Tibial nerve (tissue), 4 donors: ENCODE measurements at places on chromosomes 4 and X. TPM values are rescaled to one million over a fixed set of nuclear protein-coding genes. Genes with fewer than 3 reads are reported as not detected.

DNA sequence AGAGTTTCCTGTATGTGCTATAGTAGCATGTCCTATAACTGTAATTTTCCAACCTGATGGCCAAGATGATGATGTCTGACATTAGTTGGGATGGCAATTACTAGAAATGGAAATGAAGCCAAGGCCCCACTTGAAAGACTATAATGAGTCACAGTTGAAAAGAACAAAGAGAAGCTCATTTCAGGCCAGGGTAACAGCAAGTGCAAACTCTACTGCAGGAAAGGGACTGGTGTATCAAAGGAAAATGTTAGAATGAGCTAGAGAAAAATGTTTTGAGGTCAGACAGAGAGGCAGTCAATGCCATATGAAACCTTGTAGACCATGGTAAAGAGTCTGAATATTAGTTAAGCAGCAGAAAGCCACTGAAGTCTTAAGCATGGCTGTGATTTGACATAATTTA, 146.2 kb upstream of the SH3RF1 start:
- no peak for DNase-seq

GRCh38 chr4:181688432-181688831, 554.8 kb upstream of the TENM3 start:
- DNase-seq, result no peak

DNA sequence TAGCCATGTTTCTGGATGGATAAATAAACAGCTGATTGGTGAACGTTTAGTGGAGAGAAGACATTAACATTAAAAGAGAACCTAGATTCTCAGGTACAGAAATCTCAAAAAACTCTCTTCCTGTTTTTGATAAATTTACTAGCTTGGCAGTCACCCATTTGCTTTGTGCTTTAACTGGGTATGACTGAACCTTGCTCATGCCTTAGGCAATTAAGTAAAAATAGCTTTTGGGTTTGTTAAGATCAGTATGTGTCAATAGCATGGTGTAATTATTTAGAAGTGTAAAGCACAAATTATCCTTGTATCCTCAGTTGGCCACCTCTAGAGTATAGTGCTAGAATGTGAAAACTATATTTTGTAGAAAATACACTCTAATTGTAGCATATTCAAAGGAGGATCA, 200.0 kb downstream of the CFAP299 start:
- no peak for DNase-seq

NEIL3 gene
- total RNA-seq, result not detected

- no peak for DNase-seq
These were observed 1076.9 kb upstream of the GRID2 start for GRCh38 chr4:91226867-91227266.

SH3TC1 gene
- 51.2 TPM for total RNA-seq

PHEX gene
- under 0.01 TPM for total RNA-seq

DNA sequence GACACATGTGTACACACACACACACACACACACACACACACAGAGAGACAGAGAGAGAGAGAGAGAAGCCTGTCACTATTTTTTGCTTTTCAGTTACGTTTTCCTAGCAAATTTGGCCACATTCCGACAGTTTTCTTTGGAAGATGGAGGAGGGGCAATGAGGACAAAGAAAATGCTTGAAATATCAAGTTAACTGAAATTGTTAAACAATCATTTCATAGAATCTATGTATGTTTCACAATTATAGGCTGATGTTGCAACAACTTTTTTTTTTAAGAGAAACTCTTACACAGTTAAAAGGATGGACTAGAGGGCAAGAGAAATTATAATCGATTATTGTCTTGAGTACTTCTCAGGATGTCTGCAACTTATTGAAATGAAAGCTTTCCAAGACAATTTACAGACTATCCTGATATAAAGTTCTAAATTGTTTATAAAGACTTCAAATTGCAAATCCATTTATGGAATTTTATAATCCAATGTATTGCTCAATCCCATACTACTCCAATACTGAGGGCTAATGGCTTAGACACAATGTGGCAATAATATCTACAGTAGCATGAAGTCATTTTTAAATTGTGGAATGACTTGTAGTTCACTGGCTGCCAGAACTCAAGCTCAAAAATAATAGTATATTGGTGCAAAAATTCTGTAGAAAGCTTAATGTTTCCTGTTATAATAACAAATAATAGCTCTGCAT, 647.0 kb upstream of the PCDH7 start:
- DNase-seq, result no peak

GRCh38 chr4:121654738-121655137, 42.0 kb downstream of the ANXA5 start:
- DNase-seq, result no peak

DNA sequence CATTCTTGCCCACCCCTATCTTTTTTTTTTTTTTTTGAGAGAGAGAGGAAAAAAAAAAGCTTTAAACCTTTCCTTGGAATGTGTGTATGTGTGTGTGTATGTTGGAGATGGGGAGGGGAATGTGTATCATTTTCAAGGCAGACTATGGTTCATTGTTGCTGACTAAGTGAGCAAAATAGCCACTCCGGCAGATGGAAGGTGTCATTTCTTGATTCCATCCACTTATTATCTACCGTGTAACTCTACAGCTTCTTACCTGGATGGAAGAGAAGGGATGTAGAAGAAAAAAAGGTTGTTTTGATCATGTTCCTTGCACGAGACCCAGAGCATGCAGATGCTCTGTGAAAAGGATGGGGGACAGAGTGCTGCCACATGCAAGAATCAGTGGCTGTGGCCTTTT, 5.9 kb upstream of the GK2 start:
- no peak for DNase-seq

DNA sequence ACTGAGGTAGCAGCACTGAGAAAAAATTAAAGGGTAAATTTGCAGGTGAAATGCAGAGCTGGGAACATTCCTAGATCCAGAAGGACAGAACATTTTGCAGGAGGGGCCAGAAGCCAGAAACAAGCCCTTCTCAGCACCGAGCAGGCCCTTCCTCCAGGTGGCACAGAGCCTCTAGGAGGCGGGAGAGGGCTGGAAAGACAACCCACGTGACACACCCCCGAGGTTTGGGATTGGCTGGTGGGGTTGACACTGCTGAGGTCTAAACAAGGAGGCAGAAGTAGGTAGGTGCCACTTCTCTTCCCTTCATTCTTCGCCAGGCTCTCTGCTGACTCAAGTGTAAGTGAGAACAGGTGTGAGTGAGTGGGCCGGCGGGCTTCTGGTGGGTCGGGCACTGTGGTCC, at the start of gene PAGE4:
TSS of gene PAGE4 (plus strand) at position 288 of the 400 bp plus-strand sequence. CDS start 1,126 bp downstream, outside the sequence.
- no peak for DNase-seq

ZNF711 gene
- total RNA-seq, result 1.2 TPM

GLRB gene
- 2.2 TPM for total RNA-seq

DNA sequence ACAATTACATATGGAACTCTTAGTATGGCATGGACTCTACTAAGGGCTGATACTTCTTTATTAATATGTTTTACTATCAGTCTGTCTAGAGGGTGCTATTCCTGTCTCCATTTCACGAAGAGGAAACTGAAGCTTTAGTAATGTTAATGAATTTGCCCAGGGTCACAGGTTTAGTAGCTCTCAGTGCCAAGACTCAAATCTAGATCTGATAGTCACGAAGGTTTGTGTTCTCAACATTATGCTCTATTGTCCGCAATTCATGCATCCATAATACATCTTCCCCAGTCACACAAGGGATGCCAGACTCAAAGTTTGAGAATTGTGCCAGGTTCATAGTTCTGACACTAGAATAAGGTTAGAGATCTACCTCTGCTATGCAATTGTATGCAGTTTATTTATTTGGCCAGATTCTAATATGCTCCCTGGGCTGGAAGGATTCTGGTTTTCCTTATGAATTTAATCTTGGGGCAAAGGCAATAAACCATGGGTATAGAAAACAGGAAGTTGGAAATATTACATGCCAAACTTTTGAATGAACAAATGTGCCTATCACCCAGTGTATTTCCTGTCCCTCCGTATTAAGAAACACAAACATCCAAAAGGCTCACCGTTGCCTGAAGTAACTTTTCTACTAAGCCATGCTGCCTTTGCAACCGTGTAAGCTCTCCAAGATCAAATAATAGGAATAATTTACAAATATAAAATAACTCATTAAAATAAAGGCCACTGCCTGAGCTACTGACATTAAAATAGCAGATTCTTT, 478.5 kb downstream of the INPP4B start:
- DNase-seq, result no peak

DNA sequence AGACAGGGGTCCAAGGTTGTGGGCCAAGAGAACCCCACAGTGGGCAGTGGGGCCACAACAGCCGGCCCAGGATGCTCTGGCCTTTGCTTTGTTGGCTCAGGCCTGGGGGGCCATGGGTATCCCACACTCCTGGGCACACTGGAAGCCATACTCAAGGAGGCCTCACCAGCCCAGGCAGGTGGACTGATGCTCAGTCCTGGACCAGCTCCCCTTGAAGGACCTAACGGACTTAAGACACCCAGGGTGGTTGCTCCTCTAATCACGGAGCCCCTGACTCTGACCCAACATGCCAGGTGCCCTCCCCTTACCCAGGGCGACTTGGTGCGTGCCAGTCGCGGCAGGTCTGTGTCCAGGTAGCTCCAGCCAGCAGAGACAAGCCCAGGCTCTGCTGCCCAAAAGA, 50.8 kb downstream of the ZFYVE28 start:
- no peak for DNase-seq

DNA sequence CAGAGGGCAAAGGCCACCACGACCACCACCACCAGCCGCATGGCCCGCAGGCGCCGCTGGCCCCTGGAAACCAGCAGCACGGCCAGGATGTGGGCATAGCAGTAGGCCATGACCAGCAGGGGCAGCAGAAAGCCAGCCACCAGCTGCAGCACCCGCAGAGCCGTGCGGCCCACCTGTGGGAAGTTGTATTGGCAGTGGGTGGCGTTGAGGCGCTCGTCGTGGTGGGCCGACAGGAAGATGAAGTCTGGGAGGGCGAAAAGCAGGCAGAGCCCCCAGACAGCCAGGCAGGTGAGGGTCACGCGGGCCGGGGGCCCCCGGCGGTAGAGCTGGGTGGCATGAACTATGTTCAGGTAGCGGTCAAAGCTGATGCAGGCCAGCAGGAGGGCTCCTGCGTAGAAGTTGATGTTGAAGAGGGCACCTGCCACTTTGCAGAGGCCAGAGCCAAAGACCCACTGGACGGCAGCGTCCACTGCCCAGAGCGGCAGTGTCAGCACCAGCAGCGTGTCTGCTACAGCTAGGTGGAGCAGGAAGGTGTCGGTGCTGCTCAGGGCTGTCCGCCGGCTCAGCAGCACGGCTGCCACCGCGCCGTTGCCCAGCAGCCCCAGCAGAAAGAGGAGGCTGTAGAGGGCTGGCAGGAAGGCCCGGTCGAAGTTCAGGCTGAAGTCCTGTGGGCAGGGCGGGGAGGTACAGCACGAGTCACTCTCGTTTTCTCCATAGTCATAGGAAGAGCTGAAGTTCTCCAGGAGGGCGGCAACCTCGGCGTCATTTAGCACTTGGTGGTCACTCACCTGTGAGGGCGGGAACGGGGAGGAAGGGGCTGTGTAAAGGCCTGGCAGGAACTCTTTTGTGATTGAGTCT, 1.4 kb downstream of the CXCR3 start:
- no peak for DNase-seq

ASB11 gene
- not detected for total RNA-seq

AMTN gene
- total RNA-seq, result not detected

SYNPO2 gene
- total RNA-seq, result 124 TPM

GRCh38 chr4:29861307-29861706, 858.9 kb upstream of the PCDH7 start:
- DNase-seq, result no peak

- no peak for DNase-seq
These were observed 30.0 kb downstream of the FAM9C start for GRCh38 chrX:13014111-13015096.

- DNase-seq, result no peak
These were observed 18.0 kb upstream of the MND1 start for GRCh38 chr4:153326513-153326912.

DNA sequence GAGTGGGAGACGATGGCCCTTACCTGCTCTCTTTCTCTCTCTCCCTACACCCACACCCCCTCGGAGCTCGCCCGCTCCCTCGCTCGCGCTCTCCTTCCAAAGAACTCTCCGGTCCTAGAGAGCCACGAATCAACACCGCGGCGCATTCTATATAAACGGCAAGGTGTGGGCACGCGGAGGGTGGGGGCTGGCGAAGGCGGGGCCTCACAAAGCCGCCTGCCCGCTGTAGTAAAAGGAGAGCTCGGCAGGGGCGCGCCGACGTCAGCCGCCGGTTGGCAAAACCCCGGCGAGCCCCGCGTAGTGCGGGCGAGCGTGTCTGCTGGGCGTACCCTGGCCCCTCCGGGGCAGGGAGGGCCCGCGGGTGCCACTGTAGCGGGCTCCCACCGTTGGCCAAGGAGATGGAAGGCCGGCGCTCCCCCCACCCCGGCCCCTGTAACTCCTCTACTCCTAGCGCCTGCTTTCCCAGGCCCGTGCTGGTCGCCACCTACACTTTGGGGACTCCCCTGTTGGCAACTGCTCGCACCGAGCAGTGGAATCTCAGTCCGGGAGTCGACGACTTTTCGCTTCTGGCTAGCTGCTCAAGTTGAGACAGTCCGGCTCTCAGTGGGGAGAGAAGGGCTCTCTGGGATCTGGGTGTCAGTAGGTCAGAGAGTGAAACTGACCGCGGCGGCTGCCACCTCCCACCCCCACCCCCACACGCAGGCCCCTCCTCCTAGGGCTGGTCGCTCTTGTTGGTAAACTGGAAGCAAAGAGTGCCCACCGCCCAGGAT, 325.5 kb upstream of the F9 start:
- DNase-seq, result no peak

DNA sequence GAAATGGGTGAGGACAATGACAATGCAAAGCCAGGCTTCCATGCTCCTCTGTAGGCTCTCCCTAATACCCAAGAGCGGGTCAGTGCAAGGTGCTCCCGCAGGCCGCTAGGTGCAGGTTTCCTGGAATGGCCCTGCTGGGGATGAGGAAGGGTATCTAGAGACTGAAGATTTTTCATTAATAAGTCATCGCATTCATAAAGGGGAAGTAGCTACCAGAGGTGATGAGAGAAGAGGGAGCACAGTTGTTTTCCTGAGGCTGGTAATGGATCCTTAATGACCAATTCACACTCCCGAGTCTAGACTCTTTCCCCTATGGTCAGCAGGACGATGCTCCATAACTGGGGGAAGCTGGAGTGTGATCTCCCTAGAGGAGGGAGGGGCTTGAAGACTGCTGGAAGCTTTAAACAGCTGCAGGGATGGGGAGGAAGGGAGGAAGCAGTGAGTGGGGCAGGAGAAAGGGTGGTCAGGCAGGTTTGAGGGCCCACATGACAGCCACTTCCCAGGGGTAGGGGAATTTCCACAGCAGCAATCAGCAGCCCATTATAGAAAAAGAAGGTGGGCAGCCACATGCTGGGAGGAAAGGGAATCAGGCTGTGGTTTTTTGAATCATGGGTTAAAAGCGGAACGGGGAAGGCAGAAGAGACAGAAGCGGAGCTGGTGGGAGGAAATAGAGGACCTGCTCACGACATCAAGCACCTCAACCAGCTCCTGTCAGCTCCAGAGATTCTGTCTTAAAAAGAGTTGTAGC, 10.2 kb upstream of the ATP6AP2 start:
- DNase-seq, result no peak

PCGF3 gene
- 80.2 TPM for total RNA-seq

DNA sequence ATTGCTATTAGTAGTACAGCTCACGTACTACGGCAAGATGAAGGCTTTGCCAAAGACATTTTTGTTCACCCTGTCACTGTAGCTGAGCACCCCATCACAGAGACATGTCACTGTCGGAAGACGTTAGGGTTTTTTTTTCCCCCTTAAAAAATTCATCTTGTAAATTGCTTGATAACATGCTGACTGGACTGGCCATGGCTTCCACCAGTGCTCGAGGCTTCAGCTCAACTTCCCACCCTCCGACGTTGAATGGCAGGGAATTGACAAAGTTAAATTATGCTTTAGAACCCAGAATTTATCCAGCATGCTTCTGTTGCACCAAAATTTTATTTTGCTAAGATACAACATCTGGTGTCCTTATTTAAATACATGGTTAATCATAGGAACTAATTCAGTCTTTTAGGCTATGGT, 707 bp upstream of the OTUD4 start:
- DNase-seq, result no peak

GRCh38 chr4:48949518-48950219, 36.4 kb upstream of the CWH43 start:
- no peak for DNase-seq
